DND-41 (cell line): ENCODE measurements at places on chromosomes 7 and 10.

DNA sequence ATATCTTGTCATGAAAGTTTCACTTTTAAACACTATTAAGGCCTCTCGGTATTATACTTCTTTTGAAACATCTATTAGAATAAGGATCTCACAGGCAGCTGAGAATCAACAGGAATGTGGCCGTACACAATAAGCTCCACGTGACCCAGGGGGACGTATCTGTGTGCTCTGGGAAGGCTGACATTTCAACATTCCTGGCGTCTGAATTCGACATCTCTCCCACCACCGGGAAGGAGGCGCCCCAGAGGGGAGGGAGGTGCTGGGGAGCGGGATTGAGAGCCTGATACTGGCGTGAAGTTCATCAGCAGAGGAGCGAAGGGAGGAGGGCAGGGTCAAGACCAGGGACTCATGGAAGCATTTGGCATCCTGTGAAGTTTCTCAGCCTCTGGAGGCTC, 401.3 kb downstream of the DNAJB6 start:
- no peaks in the 10 kb centered on the region for H3K4me1 ChIP-seq
- DNase-seq, result no peak
- H3K4me3 ChIP-seq, result no peak overlapping the region
- H3K27me3 ChIP-seq, result no peaks in the 10 kb centered on the region

DNA sequence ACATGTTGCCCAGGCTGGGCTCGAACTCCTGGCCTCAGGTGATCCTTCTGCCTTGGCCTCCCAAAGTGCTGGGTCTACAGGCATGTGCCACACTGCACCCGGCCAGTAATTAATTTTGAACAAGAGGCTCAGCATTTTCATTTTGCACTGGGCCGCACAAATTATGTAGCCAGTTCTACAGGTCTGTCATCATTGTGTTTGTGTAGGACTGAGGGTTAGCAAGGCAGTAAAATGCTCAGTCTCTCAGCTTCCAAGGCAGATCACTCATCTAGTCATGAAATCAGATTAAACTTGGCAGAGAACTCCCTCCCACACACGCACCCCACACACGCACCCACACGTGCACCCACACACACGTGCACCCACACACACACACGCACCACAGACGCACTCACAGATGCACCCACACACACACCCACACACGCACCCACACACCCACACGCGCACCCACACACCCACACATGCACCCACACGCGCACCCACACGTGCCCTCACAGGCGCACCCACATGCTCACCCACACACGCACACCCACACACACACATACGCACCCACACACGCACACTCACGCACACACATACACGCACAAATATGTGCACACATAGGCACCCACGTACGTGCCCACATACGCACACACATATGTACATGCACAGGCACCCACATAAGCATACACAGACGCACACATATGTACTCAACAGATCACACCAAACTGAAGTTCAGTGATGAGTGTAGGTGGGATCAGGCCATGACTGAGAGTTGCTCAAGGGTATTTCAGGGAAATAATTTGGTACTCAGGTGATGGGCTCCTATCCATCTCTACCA, 27.8 kb upstream of the PROSER2 start:
- H3K4me1 ChIP-seq, result peaks cover 5% of the 10 kb centered on the region; the same call in 1 of the 2 replicates
- H3K27me3 ChIP-seq, result no peaks in the 10 kb centered on the region
- no peaks in the 10 kb centered on the region for H3K36me3 ChIP-seq
- no peak overlapping the region for H3K4me3 ChIP-seq
- H3K27ac ChIP-seq, result no peak overlapping the region

DNA sequence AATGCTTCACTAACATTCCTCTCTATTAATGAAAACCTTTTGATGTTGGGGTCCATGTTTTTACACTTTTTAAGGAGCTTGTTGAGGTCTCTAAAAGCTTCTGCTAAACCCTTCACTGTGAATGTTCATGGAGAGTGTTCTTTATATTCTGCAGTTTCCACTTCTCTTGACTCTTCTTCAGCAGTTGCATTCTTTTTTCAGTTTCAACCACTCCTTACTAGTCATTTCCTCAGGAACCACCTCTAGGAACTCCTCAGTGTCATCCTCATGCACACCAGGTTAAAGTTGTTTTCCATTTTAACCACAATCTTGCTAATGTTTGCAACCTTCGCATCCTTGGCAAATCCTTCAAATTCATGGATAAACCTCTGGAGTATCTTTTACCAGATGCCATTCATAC, 821.6 kb downstream of the ANKRD7 start:
- no peaks in the 10 kb centered on the region for H3K36me3 ChIP-seq
- no peaks in the 10 kb centered on the region for H3K4me1 ChIP-seq
- no peak overlapping the region for H3K4me3 ChIP-seq
- no peak overlapping the region for H3K27ac ChIP-seq

DNA sequence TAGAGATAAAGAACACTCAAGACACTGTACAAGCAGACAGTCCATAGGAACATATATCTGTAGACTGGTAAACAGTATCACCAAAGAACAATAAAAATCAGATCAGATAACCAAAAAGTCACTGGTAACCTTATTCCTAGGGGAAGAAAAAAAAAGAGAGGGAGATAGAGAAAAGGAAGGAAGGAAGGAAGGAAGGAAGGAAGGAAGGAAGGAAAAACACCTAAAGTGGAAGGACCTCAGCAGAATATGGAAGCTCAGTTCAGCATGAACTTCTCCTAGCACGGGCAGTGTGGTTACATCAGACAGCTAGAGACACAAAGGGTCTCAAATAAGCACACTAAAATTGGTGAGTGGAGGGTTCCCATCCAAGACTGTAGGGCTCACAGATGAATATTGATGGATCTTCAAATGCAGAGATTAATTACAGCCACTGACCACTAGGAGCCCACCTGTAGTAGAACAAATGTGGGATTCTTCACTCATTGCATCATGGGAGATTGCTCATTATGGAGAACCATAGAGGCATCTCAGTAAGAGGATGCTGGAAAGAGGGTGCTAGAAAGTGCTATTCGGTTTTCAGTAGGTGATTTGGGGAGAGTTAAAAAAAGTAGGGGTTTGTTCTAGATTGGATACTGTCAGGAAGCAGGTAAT, 293.4 kb upstream of the C7orf33 start:
- DNase-seq, result no peak
- no peak overlapping the region for H3K4me3 ChIP-seq
- H3K27me3 ChIP-seq, result peaks cover 3% of the 10 kb centered on the region
- H3K36me3 ChIP-seq, result no peaks in the 10 kb centered on the region

GRCh38 chr10:14399641-14400040, 68.9 kb upstream of the FRMD4A start:
- no peak overlapping the region for H3K4me3 ChIP-seq
- no peaks in the 10 kb centered on the region for H3K36me3 ChIP-seq
- no peaks in the 10 kb centered on the region for H3K4me1 ChIP-seq
- no peak for DNase-seq
- H3K27me3 ChIP-seq, result no peaks in the 10 kb centered on the region

GRCh38 chr10:34152434-34152833, 662.7 kb downstream of the PARD3 start:
- H3K36me3 ChIP-seq, result no peaks in the 10 kb centered on the region
- no peak overlapping the region for H3K4me3 ChIP-seq
- no peaks in the 10 kb centered on the region for H3K27me3 ChIP-seq
- H3K27ac ChIP-seq, result no peak overlapping the region
- no peak for DNase-seq

GRCh38 chr10:99913831-99914235, 95.9 kb downstream of the DNMBP start:
- H3K36me3 ChIP-seq, result no peaks in the 10 kb centered on the region
- no peak for DNase-seq
- no peaks in the 10 kb centered on the region for H3K27me3 ChIP-seq

GRCh38 chr10:124560377-124561105, 98.9 kb downstream of the LHPP start:
- DNase-seq, result no peak
- no peaks in the 10 kb centered on the region for H3K27me3 ChIP-seq
- no peaks in the 10 kb centered on the region for H3K4me1 ChIP-seq
- no peak overlapping the region for H3K27ac ChIP-seq

DNA sequence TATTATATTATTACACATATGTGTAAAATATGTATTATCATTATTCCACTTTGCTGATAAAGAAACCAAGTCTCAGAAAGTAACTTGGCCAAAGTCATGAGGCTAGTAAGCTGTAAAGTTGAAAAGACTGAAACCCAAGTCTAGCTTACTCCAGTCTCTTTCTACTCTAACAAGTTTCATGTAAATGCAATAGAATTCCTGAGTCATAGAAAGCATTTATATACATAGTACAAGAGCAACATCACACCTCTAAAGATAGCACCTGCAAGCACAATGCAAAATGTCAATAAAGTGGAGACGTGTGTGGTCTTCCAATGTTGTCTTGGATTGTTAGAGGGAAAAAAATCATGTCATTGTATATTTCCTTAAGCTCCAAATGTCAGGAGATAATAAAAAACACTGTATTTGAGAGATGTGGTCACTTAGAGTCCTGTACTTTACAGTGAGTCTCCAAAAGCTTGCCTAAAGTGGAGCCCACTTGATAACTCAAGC, 430.3 kb upstream of the NRP1 start:
- no peak overlapping the region for H3K4me3 ChIP-seq
- DNase-seq, result no peak
- no peak overlapping the region for H3K27ac ChIP-seq
- no peaks in the 10 kb centered on the region for H3K36me3 ChIP-seq

- no peaks in the 10 kb centered on the region for H3K27me3 ChIP-seq
- no peaks in the 10 kb centered on the region for H3K4me1 ChIP-seq
- H3K4me3 ChIP-seq, result no peak overlapping the region
Measured at GRCh38 chr7:107381453-107381852, 88.4 kb upstream of the GPR22 start.
